ENCODE measurements at places on chromosomes 4 and X. TPM values are rescaled to one million over a fixed set of nuclear protein-coding genes. Genes with fewer than 3 reads are reported as not detected.
A peak's percentile ranks its signal among the peaks of the same experiment; 100 is the strongest.

- peak; percentile 1 for DNase-seq
- peaks cover 61% of the 10 kb centered on the region for H3K27me3 ChIP-seq
- H3K36me3 ChIP-seq, result no peaks in the 10 kb centered on the region
- H3K4me1 ChIP-seq, result no peaks in the 10 kb centered on the region
- H3K4me3 ChIP-seq, result no peak within 1 kb of the TSS
- no peak within 1 kb of the TSS for H3K27ac ChIP-seq
Observed at GRCh38 chrX:106726485-106727437, at the start of gene RNF128. RNF128 (plus strand) TSS chrX:106726701; CDS start chrX:106726914, 213 bp downstream.

GRCh38 chr4:157994863-157995262, 178.0 kb downstream of the GASK1B start:
- H3K4me1 ChIP-seq, result peaks cover 18% of the 10 kb centered on the region
- H3K4me3 ChIP-seq, result no peak overlapping the region
- peak overlapping the region; percentile 45 for H3K27ac ChIP-seq
- no peaks in the 10 kb centered on the region for H3K27me3 ChIP-seq
- DNase-seq, result no peak

- no peaks in the 10 kb centered on the region for H3K27me3 ChIP-seq
- H3K36me3 ChIP-seq, result no peaks in the 10 kb centered on the region
- peak overlapping the region; percentile 44 for H3K4me3 ChIP-seq
- peak; percentile 10 for DNase-seq
Observed at GRCh38 chr4:74365761-74366160, 816 bp downstream of the EREG start.

- no peaks in the 10 kb centered on the region for H3K36me3 ChIP-seq
- no peaks in the 10 kb centered on the region for H3K27me3 ChIP-seq
- DNase-seq, result peak; percentile 55
Observed at GRCh38 chr4:102169345-102169744, 175.9 kb downstream of the SLC39A8 start.

GRCh38 chrX:6660567-6661264, 125.8 kb upstream of the VCX3A start:
- H3K4me3 ChIP-seq, result no peak overlapping the region
- no peaks in the 10 kb centered on the region for H3K4me1 ChIP-seq
- H3K36me3 ChIP-seq, result no peaks in the 10 kb centered on the region

DNA sequence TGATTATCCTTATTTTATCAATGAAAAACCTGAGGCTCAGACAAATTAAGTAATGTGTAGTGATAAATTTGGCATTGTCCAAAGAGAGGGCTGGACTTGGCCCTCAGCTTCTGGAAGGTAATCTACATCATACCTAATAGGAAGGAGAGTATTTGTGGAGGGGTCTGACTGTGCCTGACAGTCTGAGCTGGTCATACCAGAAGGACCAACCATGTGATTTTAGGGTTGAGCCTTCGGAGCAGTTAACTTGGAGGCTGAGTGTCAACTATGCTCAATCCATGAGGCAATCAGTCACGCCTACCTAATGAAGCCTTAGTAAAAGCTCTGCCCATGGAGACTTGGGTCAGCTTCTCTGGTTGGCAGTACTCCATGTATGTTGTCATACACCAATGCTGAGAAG, 136.4 kb downstream of the CPE start:
- no peak overlapping the region for H3K4me3 ChIP-seq
- no peak for DNase-seq
- H3K4me1 ChIP-seq, result no peaks in the 10 kb centered on the region
- H3K27me3 ChIP-seq, result no peaks in the 10 kb centered on the region
- no peak overlapping the region for H3K27ac ChIP-seq

DNA sequence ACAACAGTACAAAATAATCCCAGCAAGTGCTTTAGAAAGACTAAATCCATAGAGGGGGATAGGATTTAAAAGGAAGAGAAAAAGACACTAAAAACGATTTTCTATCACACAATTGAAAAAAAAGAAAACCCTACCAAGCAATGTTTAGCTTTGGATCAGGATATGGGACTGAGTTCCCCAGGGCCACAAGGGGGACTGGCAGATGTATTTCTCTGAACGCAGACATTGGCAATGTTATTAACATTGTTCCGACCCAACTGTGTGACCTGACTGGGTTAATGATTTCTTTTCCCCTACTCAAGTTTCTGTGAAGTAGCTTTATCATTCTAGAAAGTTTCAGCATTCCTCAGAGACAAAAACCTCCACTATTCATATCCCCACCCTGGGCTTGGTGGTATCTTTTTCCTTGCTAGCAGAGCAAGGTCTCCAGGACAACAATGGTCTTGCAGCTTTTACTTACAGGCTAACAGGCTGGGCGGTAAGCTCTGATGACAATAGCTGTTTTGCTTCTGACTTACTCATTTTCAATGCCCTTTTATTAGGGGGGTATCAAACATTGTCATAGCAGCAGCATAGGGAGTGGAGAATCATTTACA, 25.8 kb downstream of the SLC7A11 start:
- no peak overlapping the region for H3K4me3 ChIP-seq
- peak overlapping the region; percentile 17 for H3K27ac ChIP-seq
- H3K4me1 ChIP-seq, result peaks cover 18% of the 10 kb centered on the region
- peaks cover 95% of the 10 kb centered on the region for H3K36me3 ChIP-seq
- DNase-seq, result no peak

Gene TMSB15C
- total RNA-seq, result 10.8 TPM

Gene FMR1NB
- not detected for total RNA-seq

Gene WNK3
- 12.8 TPM for total RNA-seq

Gene GATA1
- not detected for total RNA-seq

Measured in A673 (cell line).